ENCODE measurements at places on chromosomes 6 and 20.

- no peak for DNase-seq
These were observed 9.5 kb downstream of the C20orf202 start for GRCh38 chr20:1212607-1213396.

GRCh38 chr6:147378819-147379218, 129.7 kb upstream of the SAMD5 start:
- no peak for DNase-seq

DNA sequence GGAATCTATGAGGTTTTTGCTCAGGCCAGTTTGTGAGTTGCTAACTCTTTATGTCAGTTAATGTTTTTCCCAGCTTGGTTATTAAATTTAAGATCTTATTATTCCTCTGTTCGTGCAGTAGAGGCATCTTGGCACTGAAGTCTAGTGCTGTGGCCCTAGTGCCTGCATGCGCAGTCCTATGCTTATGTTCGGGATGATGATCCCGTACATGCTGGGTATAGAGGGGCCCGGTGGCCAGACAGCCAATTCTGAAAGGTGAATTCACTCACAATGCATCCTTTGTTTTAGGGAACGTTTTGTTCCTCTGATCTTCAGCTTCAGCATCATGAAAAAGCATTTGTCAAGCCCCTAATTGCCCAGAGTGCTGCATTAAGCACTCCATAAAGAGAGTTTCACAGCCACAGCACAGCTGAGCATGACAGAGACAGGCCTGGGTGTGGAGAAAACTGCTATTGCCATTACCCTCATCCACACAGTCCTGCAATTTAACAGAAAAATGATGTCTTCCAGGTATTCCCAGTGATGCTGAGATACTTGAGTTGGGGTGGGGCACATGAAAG, 39.8 kb upstream of the BACH2 start:
- DNase-seq = no peak

- no peak for DNase-seq
These were observed 227.6 kb downstream of the ALDH8A1 start for GRCh38 chr6:134722200-134722870.

DNA sequence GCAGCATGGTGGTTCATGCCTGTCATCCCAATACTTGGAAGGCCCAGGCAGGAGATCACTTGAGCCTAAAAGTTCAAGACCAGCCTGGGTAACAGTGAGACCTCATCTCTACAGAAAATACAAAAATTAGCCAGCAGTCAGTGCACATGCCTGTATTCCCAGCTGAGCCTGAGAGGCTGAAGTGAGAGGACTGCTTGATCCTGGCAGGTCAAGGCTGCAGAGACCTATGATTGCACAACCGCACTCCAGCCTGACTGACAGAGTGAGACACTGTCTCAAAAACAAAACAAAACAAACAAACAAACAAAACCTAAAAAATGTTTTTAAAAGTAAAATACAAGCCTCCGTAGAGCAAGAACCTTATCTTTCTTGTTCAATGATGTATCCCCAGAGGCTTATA, 6.0 kb downstream of the CEP85L start:
- DNase-seq = no peak

DNA sequence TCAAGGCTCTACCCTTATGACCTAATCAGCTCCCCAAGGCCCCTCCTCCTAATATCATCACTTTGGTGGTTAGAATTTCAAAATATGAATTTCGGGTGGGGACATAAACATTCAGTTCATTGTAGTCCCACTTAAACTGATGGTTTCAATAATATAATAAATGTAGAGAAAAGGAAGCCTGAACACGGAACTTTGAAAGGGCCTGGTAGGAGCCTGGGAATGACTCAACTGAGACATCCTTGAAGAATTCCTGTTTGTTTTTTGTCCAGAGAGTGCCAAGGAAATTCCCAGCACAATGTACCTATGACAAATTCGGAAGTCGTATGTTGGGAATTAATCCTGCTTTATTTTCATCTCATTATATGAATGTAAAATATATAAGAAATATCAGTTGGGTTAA, 457.9 kb downstream of the PLCB1 start:
- no peak for DNase-seq

- DNase-seq = no peak
These were observed 227.6 kb downstream of the BMP7 start for GRCh38 chr20:57038608-57039440.

DNA sequence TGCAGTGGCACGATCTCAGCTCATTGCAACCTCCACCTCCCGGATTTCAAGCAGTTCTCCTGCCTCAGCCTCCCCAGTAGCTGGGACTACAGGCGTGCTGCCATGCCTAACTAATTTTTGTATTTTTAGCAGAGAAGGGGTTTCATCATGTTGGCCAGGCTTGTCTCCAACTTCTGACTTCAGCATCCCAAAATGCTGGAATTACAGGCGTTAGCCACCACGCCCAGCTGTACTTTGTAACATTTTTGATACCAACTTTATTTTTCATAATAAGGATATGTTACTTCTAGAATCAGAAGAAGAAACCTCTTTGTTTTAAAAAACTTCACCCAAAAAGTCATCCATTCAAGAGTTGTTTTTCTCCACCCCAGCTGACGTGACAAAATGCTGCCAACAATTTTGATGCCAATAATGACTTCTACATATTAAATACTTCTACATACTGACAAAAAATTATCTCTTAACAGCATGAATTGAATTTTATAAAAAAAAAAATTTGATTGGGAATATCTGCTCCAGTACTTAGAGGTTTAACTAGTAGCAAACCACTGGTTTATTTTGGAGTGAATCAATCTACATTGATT, 22.5 kb upstream of the PRIM2 start:
- DNase-seq = no peak

- DNase-seq = no peak
These were observed 5.0 kb downstream of the ASIP start for GRCh38 chr20:34246126-34246626.

DNA sequence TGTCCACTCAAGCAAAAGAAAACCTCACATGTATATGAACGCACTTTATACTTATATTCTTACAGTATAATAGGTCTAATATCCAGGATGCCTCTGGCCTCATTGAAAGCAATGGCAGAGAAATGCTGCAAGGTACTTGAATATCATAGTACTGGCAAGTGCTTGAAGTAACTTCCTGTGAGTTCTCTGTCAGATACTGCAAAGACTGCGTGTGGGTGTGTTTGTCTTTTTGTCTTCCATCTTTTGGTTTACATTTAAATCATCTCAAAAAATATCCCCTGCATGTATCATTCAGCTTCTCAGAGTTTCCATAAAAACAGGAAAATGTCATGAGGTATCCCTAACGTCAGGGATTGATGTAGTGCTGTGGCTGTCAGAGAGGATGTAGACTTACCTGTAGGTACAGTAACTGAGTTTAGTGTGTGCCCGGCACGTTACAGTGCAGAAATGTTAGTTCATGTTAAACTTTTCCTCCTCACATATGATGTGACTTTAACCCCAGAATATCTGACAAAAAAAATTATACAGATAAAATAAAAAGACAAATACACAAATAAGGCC, 184.3 kb downstream of the DST start:
- DNase-seq = no peak

DNA sequence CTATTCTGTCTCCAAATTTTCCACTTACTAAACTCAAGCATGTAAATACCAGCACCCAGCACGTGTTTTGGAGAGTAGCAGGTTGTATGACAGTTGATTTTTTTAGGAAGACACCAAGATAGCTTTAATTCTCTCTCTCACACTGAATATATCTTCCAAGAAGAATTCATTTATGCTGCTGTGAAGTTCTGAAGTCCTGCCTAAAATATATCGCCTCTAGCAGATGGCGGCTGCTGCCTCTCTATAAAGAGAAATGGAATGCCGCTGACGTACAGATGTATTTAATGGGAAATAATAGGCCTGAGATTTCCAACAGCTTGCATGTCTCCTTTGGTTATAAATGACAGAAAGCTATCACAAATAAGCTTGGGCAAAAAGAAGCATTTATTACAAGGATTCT, 74.7 kb downstream of the PFDN4 start:
- DNase-seq = no peak

- no peak for DNase-seq
These were observed 191.3 kb downstream of the OR2B2 start for GRCh38 chr6:27720607-27721580.
